Tongue (tissue), 3 donors: ENCODE measurements at places on chromosomes 2 and 18.
A peak's percentile ranks its signal among the peaks of the same experiment; 100 is the strongest.

DNA sequence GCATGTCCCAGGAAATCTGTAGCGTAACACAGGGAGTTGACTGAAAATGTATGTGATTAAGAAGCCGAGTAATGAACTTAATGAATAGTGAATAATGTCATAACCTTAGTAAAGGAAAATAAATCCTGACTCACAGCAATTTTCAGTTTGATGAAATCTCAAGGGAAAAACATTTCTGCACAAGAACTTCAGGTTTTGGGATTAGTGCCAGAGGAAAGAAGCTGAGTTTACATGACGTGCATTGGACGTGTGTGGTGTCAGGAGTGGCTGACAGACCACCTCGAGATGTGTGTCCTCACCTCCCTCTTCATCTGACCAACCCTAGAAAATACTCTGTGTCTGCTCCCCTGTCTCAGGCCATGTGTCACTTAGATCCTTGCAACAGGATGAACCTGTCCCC lies 39.1 kb downstream of the VWA3B start:
- no peak for DNase-seq

DNA sequence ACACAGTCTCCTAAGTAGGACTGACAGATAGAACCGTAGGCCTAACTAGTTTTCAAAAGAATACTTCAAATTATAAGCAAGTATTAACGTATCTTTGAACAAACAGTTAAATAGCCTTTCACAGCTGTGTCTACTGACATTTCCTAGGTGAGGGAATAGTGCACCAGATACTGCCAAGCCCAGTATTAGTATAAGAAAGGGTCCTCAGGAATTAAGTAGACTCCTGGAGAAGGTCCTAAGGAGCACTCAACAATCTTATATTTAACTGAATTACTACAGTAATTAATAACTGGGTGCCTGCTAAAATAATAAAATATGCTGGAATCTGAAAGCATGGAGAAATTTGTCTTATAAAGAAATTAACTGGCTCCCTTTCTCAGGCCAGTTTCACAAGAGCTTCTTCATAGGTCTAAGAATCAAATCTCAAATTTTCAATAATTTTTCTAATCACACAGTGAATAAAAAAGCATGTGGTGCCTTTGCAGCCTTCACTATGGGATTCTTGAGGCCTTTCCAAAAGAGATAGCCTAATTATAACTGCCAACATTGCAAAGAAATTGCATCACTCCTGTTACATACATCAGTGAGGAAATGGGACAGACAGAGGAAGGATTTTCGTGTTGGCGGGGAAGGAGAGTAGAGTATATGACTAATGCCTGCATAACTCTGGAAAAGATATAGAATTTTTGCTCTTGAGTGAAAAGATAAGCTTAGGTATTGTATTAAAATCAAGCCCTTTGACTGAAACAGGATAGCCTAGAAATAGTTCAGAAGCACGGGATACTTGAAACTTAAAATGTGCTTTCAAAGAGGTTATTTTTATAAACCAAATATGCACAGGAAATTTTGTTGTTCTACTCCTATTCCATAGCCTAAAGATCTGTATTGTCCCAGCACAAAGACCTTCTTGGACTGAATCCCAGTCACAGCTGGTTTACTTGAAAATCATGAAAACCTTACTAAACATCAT lies 228.6 kb upstream of the STK17B start:
- peak; percentile 72 for DNase-seq

DNA sequence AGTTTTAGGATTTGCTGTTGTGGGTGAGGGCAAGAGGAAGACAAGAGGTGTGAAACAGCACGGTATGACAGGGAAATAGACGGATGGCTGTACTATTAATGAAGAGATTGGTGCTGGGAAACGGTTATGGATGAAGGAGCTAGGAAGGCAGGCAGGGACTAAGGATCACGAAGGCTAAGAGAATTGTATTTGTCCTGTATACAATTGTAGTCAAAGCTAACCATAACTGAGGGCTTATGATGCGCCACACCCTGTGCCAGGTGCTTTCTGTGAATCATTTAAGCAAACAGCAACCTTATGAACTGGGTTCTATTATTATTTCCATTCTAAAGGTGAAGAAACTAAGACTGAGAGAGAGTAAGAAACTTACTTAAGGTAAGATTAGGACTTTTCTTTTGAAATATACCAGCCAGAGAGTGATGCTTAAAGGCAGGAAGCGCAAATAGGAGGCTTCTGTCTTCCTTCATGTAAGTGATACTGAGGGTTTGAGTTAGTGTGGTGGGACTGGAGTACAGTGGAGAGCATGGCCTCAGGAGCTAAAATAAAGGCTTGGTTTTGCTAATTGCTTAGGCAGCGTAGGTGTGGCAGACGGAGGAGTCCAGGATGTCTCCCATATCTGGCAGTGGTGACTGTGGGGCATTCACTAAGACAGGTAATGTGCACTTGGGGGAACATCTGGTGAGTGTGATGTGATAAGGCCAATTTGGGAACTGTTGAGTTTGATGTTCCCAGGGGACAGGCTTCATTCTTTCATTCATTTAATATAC lies 85.8 kb downstream of the PLEKHM3 start:
- DNase-seq = no peak

DNA sequence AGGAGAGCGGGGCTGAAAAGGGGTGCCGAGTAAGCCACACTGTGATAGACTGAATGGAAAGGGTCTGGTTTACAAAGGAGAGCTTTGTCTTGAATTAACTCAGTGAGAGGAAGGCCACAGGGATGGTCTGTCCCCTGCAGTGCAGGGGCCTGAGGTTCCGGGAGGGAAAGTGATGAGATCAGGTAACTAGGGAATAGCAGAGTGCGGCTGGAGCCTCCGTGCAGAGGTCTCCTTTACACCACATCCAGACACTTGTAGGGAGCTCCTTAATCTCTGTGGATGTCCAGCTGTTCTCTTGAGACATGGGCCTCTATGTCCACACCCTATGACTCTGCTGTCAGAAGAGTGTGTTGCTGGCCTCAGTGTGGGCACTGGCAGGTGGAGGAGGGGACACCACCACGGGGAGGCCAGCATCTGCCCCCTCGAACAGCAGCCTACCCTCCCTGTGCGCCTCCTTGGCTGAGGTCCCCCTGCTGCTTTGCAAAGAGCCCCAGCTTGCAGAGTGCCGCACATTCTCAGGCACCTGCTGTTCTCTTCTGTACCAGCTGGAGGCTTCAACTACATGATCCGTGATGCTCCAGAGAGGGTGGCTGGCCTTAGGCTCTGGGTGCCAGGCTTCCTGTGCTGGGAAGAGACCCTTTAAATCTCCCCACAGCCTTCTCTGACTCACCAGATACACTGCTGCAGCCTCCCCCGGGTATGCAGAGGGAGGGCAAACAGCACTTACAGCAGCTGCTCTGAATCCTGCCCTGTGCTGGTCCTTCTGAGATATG lies 25.9 kb downstream of the ENOSF1 start:
- DNase-seq = no peak

- peak; percentile 81 for DNase-seq
Measured at GRCh38 chr2:48482313-48482712, 47.6 kb upstream of the STON1 start.

DNA sequence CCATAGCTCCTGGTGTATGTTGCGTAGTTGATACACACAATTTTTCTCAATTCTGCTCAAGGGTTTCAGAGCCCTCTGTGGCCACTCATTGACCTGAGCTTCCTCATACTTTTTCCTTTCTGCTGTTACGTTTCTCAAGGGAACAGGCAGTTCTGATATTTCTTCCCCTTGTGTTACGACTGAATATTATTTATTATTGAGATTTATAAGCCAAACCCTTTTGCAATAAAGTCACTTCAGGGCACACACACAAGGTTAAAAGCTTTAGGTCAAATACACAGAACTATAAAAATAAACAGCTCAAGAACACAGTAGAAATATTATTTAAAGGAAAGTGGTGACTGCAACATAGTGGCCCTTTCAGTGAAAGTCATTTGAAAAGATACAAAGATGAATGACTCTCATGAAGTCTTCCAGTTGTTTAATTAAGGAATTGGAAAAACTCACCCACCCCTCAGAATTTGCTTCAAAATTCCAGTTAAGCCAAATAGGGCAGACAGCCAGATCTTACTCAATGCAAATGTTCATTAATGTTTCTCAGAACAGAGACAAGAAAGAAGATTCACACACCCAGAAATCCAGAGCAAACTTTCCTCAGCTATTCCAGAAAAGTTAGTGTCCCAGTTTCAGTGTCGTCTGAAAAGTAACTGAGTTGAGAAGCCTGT lies 179.7 kb downstream of the TRIB2 start:
- peak; percentile 14 for DNase-seq

- peak; percentile 68 for DNase-seq
Measured at GRCh38 chr2:41698678-41699422, 349.0 kb upstream of the PKDCC start.

- DNase-seq = no peak
Measured at GRCh38 chr2:207749873-207750272, 19.8 kb downstream of the FZD5 start.

GRCh38 chr2:200039724-200040650 lies 84.6 kb downstream of the MAIP1 start:
- DNase-seq = peak; percentile 95

- no peak for DNase-seq
Measured at GRCh38 chr18:47790036-47790435, 140.4 kb downstream of the SMAD2 start.

GRCh38 chr2:239009589-239009961 lies 161.7 kb downstream of the TWIST2 start:
- DNase-seq = no peak

DNA sequence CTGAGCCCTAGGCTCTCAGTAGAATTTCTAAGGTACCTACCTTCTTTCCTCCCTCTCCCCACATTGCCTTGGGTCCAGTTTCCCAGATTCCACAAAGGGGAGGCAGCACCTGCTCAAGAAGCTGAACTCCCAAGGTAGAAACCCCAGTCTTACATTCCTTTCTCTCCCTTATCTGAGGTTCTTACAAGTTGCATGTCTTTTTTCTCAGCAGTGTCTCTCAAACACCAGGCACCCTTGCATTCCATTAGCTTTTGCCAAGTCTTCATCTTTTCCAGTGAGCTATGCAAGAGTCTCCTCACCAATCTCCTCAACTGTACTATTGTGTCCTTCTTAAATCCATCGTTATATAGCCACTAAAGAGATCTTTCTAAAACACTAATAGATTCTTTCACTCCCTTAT lies 4.1 kb upstream of the NT5C1B start:
- no peak for DNase-seq

DNA sequence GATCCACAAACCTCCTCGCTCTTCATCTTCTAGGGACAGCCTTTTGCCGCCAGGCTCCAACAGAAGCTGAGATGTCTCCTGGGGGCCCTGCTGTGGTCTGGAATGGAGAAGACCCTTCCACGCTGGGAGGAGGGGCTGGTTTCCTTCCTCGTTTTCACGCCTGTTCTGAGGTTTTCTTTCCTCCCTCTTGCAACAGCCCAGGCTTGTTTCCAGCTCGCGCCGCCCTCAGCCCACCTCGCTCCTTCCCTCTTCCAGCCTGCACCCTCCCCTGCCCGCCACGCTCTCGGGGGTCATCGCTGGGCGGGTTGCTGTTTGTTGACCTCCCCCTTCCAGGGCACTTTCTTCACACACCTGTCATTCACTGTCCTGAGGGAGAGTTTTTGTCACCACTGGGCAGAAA lies 55.4 kb downstream of the VAPA start:
- no peak for DNase-seq

DNA sequence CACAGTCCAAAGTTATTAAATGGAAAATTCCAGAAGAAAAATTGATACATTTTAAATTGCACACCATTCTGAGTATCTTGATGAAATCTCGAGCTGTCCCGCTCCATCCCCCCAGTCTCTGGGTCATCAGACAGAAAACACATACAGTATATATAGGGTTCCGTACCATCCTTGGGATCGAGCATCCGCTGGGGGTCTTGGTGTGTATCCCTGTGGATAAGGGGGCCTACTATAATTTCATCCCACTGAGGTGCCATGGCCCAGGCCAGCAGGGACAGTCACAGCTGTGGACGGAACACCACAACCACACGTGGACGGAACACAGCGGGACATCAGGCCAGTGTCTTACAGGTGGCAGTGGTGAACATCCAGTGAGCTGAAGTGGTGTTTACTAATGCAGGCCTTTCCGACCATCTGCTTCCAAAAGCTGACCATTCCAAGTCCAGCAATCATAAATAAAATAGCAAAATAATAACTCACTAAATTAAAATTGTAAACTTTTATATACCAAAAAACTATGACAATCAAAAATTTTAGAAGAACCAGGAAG lies 14.0 kb downstream of the TWIST2 start:
- no peak for DNase-seq

- DNase-seq = peak; percentile 12
Measured at GRCh38 chr2:234245945-234246344, 195.4 kb downstream of the SPP2 start.

DNA sequence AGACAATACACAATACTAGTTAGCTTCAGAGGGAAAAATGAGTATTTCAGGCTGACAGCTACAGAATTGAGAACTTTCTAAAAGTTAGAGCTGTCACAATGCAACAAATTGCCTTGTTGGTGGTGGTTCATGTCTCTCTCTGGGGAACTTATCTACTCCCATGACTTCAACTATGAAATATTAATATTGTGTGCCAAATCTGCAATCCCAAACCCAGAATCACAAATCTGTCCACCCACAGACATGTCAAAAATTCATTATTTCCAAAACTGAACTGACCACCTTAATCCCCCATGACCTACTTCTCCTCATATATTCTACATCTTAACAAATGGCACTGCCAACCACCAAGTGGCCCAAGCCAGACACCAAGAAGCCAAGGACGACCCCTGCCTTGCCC lies 143.5 kb downstream of the TCF4 start:
- no peak for DNase-seq

- DNase-seq = no peak
Measured at GRCh38 chr2:20623241-20623640, 27.7 kb downstream of the HS1BP3 start.

DNA sequence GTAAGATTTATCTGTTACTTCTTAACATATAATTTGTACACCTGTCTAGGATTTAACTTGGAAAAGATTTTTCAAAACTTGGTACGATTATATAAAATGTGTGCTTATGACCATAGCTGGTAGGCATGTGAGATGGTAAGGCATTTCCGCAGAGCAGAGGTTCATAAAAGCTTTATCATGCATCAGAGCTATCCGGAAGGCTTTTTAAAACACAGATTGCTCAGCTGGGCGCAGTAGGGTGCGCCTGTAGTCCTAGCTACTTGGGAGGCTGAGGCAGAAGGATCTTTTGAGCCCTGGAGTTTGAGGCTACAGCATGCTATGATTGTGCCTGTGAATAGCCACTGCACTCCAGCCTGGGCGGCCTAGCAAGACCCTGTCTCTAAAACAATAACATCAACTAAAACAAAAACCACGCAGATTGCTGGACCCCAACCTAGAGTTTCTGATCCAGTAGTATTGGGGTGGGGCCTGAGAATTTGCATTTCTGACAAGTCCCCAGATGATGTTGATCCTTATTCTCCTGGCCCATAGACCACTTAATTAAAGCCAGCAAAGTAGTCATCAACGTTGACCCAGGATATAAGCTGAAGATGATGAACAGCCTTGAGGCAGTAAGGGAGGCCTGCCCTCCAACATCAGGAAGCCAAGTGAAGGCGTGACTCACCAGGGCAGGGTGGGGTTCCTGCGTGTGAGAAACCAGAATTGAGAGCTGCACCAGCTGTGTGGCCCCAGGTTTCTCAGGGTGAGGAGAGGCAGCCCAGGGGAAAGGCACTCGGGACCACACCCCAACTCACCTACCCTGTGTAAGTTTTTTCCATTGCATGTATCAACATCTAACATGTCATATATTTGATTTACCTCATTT lies 21.6 kb upstream of the SLC20A1 start:
- DNase-seq = no peak
